ACHN (cell line): ENCODE measurements at places on chromosomes 1 and 21.

GRCh38 chr1:98205291-98206017, 284.6 kb upstream of the DPYD start:
- DNase-seq = no peak

DNA sequence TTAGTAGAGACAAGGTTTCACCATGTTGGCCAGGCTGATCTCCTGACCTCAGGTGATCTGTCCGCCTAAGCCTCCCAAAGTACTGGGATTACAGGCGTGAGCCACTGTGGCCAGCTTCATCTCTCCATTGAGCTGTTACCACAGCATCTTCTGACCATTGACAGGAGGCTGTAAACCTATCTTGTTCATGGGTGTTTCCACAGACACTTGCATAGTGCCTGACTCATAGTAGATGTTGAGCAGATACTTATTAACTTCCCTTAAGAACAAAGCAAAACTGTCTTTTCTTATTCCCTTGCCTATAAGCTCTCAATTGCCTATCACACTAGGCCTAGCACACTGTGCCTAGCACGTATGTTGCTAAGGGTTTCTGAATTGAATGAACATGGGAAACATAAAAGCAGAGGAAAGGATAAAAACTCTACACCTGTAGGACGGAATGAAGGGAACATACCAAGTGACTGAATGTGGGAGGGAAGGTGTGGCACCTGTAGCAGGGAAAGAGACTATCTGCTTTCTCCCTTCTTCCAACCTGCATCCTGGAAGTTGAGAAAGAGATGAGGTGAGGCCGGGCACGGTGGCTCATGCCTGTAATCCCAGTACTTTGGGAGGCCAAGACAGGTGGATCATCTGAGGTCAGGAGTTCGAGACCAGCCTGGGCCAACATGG, 1.2 kb upstream of the C1orf54 start:
- peak; percentile 22 for DNase-seq

DNA sequence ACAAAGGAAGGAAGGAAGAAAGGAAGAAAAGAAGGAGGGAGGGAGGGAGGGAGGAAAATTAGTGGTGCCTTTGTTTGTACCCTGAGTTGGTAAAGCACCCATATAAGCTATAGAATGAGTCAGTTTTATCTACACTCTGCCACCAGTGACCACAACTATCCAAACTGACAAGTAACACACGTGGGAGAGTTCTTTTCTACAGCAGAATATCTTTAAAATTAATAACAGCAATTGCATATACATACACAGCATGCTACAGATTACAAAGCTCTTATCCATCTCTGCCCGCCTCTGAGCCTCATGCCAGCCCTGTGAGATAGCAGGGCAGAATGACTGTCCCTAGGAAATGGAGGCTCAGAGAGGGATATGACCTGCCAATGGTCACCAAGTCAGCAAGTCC, 20.3 kb downstream of the CDCP2 start:
- no peak for DNase-seq

GRCh38 chr1:24742090-24742938, 2.9 kb upstream of the CLIC4 start:
- DNase-seq = no peak

DNA sequence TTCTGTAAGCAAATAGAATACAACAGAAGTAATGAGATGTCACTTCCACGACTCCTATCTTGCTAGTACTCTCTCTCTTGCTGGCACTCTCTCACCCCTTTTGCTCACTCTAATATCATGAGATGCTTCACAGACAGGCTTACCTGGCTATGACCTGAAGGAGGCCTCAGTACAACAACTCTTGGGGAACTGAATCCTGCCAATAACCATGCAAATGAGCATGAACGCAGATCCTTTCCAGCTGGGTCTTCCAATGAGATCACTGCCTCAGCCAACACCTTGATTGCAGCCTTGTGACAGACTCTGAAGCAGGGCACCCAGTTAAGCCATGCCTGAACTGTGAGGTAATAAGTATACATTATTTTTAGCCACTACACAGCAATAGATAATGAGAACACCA, 53.1 kb upstream of the ADAR start:
- DNase-seq = no peak

- no peak for DNase-seq
Observed at GRCh38 chr1:94070865-94071264, 50.1 kb downstream of the ABCA4 start.

GRCh38 chr1:12229386-12229834, 420 bp upstream of the VPS13D start:
- DNase-seq = no peak

DNA sequence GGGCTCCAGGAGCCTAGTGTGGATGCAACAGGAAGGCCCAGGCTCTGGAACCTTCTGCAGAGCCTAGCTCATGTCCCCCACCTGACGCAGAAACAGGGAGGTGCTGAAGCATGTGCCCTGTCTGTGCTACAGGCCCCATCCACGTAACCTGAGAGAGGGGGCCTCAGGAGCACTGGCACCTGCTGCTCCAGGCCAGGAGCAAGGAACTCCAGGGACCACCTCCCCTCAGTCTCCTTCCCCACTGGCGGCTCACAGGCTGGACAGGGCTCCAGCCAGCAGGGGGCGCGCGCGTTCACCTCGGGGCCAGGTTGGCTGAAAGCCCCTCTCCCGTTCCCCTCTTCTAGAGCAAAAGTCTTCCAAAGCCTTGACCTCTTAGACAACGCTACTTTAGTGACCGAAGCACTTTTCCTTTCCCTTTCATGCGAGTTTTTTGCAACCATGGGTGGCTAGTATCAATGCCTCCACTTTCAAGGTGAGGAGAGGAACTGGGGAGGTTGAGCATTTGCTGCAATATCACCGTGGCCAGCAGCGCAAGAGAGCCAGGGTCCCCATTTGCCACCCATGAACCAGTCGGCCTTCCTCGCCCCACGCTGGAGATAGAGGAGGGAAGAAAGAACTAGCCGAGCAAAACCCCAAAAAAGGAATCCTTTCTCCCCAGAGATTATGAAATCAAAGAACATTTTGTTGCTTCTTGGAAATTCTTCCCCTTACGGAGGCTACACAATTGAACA, 52.4 kb upstream of the GPR157 start:
- peak; percentile 65 for DNase-seq

DNA sequence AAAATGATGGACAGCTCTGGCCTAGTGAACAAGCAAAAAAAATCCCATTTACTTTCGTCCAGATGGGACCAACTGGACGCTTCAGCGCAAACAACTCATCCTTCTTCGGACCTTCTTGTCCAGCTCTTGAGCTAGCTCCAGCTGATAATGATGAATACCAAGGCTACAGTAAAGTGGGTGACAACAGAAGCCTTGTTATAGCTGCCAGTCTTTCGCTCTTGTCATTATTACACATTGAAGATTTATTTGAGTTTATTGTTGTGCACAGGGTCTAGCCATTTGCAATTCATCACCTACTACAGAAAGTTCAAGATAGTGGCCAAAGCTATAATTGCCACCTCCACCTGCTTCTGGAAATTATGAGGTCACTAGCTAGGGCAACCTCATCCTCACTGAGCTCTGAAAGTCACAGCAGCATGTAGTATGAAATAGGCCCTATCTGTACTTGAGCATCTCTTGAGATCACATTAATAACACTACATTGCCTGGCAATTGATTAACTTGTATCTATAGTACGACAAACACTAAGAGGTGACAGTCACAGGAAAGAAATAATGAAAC, 76.9 kb downstream of the GPATCH2 start:
- no peak for DNase-seq

DNA sequence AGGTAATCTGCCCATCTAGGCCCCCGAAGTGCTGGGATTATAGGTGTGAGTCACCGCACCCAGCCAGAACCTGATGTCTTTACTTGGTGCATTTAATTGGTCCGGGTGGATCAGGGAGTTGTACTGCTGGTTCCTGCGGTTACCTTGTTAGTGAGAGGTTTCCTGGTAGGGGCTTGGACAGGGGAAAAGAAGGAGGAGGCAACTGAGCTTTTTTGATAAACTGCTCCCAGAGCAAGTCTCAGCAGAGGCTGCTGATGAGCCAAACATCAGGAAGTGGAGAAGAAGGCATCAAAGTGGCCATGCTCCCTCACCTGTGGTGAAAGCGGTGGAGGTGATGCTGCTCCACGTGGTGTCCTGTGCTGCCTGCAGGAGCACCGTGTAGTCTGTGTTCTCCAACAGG, 161.5 kb upstream of the KIAA0040 start:
- DNase-seq = no peak

GRCh38 chr1:108079440-108080025, 114.6 kb upstream of the VAV3 start:
- no peak for DNase-seq

- no peak for DNase-seq
Observed at GRCh38 chr1:56326056-56326455, 253.3 kb downstream of the PLPP3 start.

GRCh38 chr1:24892188-24893153, 37.6 kb downstream of the RUNX3 start:
- no peak for DNase-seq

DNA sequence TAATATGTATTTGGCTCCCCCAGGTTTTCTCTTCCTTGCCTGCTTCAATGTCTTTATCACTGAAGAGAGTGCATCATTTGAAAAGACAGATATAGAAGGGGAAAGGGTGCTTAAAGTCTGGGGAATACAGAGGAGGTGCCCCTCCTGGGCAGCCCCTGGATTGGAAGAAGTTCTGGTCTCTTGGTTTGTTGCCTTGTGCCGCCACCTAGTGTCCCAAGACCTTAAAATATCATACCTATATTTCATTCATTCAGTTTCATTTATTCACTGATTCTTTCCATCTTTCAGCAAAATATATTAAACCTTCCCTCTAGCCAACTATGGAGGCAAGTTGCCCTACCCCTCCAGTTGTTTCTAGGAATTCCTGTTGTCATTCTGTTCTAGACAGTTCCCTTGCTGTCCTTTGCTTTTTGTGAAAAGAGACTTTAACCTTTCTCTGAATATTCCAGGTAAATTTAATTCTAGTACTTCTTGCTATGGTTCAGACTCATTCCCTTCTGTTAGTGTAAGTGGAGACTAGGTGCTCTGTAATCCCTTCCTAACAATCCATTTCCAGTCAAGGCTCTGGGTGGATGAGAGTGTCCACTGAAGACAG, 56.1 kb downstream of the MEF2D start:
- DNase-seq = peak; percentile 52

- DNase-seq = no peak
Observed at GRCh38 chr1:17067069-17067426, 13.2 kb upstream of the SDHB start.

- peak; percentile 94 for DNase-seq
Observed at GRCh38 chr1:209095627-209096595, 487.6 kb upstream of the CAMK1G start.

- no peak for DNase-seq
Observed at GRCh38 chr1:100786870-100787269, 67.3 kb downstream of the VCAM1 start.

DNA sequence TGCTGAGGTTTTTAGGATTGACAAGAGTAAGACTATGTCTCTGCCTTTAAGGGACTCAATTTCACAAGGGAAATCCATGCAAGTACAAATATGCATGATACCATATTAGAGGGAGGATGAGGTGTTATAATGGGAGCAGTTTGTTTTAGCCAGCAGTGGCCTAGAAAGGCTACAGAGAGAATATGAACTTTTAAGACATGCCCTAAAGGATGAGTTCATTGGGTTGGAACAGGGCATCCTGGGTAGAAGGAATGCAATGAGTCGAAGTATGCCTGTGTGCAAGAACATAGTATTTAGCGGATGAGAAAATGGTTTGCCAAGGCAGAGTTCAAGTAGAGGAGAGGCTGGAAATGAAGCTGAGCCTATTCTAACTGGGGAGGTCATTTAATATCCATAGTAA, 32.6 kb upstream of the LEPR start:
- DNase-seq = peak; percentile 14

DNA sequence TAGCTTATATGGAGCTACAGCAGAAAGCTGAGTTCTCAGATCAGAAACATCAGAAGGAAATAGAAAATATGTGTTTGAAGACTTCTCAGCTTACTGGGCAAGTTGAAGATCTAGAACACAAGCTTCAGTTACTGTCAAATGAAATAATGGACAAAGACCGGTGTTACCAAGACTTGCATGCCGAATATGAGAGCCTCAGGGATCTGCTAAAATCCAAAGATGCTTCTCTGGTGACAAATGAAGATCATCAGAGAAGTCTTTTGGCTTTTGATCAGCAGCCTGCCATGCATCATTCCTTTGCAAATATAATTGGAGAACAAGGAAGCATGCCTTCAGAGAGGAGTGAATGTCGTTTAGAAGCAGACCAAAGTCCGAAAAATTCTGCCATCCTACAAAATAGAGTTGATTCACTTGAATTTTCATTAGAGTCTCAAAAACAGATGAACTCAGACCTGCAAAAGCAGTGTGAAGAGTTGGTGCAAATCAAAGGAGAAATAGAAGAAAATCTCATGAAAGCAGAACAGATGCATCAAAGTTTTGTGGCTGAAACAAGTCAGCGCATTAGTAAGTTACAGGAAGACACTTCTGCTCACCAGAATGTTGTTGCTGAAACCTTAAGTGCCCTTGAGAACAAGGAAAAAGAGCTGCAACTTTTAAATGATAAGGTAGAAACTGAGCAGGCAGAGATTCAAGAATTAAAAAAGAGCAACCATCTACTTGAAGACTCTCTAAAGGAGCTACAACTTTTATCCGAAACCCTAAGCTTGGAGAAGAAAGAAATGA, 37.6 kb downstream of the CENPF start:
- DNase-seq = no peak

- DNase-seq = no peak
Observed at GRCh38 chr21:18228060-18228739, 16.4 kb upstream of the CHODL start.
